ENCODE measurements at places on chromosomes 3 and 15. TPM values are rescaled to one million over a fixed set of nuclear protein-coding genes. Genes with fewer than 3 reads are reported as not detected.

The MASP1 gene
- total RNA-seq = 178 TPM

The CIDEC gene
- 0.17 TPM for total RNA-seq

The CADPS gene
- 3.8 TPM for total RNA-seq

The MESP2 gene
- total RNA-seq = 0.58 TPM

The IL17RD gene
- 8.9 TPM for total RNA-seq

The NANOGP8 gene
- 0.15 TPM for total RNA-seq

The MAPK6 gene
- 56.7 TPM for total RNA-seq

Measured in smooth muscle cell of trachea (primary cell).